Thyroid gland (tissue), 4 donors: ENCODE measurements at places on chromosomes 2 and 18. TPM values are rescaled to one million over a fixed set of nuclear protein-coding genes. Genes with fewer than 3 reads are reported as not detected.

Gene KYNU
- total RNA-seq, result 0.93 TPM

DNA sequence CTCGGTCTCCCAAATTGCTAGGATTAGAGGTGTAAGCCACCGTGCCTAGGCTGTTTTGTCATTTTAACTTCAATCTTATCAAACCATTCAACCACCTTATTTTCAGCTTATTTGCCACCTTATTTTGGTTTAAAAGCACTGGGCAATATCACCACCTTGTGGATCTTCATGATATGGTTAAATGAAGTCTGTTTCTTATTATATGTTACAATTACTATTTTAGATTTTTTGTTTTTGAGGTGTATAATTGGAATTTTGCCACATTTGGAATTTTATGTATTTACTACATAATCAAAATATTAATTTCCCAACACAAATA, 43.8 kb upstream of the SCN9A start:
- no peak for DNase-seq
- H3K4me1 ChIP-seq, result no peaks in the 10 kb centered on the region
- H3K27me3 ChIP-seq, result no peaks in the 10 kb centered on the region

- no peaks in the 10 kb centered on the region for H3K36me3 ChIP-seq
- H3K27ac ChIP-seq, result no peak overlapping the region
- H3K4me1 ChIP-seq, result no peaks in the 10 kb centered on the region
These were observed 673.1 kb upstream of the FSHR start for GRCh38 chr2:49827366-49827765.

Gene AKAIN1
- not detected for total RNA-seq

Gene ZNF804A
- total RNA-seq, result not detected

Gene SAG
- not detected for total RNA-seq

Gene FEV
- total RNA-seq, result not detected

DNA sequence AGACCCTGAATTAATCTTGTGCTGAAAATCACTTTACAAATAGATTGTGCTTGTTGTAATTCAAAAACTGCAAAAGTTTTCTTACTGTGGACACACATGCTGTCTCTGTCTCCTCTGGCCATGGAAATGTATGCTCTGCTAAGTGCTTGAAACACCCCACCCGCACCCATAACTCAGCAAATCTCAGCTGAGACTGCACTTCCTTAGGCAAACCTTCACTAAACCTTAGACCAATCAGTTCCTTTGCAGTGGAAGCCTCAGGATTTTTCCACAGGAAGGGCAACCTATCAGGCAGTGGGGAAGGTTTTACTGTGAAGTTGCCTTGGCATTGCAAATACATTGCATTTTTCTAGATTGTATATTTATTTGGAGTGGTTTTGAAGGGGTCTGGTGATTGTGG, 62.2 kb upstream of the PLA2R1 start:
- H3K4me1 ChIP-seq, result peaks cover 4% of the 10 kb centered on the region
- DNase-seq, result no peak
- no peaks in the 10 kb centered on the region for H3K27me3 ChIP-seq
- no peak overlapping the region for H3K4me3 ChIP-seq
- no peaks in the 10 kb centered on the region for H3K36me3 ChIP-seq
- H3K27ac ChIP-seq, result no peak overlapping the region

GRCh38 chr2:191910518-191910917, 63.6 kb upstream of the CAVIN2 start:
- H3K36me3 ChIP-seq, result no peaks in the 10 kb centered on the region
- H3K4me1 ChIP-seq, result no peaks in the 10 kb centered on the region
- H3K4me3 ChIP-seq, result no peak overlapping the region
- no peak overlapping the region for H3K27ac ChIP-seq

- H3K4me1 ChIP-seq, result no peaks in the 10 kb centered on the region
- no peaks in the 10 kb centered on the region for H3K27me3 ChIP-seq
- no peaks in the 10 kb centered on the region for H3K36me3 ChIP-seq
- no peak overlapping the region for H3K27ac ChIP-seq
These were observed 347.5 kb downstream of the MYCN start for GRCh38 chr2:16287831-16288230.

GRCh38 chr2:21633911-21634310, 510.1 kb downstream of the TDRD15 start:
- H3K27ac ChIP-seq, result no peak overlapping the region
- H3K27me3 ChIP-seq, result no peaks in the 10 kb centered on the region
- no peak overlapping the region for H3K4me3 ChIP-seq
- no peaks in the 10 kb centered on the region for H3K36me3 ChIP-seq
- no peak for DNase-seq

DNA sequence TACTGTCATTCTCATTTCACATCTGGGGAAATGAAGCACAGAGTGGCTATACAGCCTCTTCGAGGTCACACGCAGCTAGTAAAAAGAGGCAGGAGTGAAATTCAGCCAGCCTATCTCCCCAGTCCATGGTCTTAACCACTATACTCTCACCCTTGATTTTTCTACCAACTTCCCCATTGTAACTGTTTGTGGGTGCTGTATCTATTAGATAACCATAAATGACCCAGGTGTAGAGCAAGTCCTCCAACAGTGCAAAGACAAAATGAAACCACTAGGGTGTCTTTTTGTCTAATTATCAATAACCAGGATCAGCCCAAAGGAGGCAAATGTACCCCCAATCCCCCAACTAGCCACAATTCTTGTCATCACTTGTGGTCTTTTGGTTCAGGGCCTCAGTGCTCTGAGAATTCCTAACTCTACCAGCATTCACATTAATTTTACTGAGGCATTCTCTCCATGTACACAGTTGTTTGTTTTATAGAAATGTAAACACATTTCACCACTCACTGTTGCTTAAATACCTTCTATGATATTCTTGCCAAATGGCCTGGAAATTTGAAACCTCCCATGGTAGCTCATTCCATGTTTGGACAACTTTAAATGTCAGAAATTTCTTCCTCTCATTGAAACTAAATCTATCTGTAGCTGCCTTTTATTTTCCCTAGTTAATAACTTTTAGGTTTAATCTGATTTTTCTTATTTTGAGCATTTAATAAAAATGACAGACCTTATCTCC, 58.7 kb downstream of the SLC40A1 start:
- H3K27me3 ChIP-seq, result no peaks in the 10 kb centered on the region
- H3K27ac ChIP-seq, result peak overlapping the region; percentile 7
- peaks cover 18% of the 10 kb centered on the region for H3K4me1 ChIP-seq
- no peak for DNase-seq
- H3K4me3 ChIP-seq, result no peak overlapping the region

Gene LAMA3
- 12.1 TPM for total RNA-seq

- no peak overlapping the region for H3K27ac ChIP-seq
- H3K36me3 ChIP-seq, result no peaks in the 10 kb centered on the region
- H3K4me1 ChIP-seq, result no peaks in the 10 kb centered on the region
These were observed 1537.7 kb downstream of the LRP1B start for GRCh38 chr2:140593132-140593531.

GRCh38 chr2:23386339-23387220, 1.6 kb downstream of the KLHL29 start:
- H3K27me3 ChIP-seq, result peaks cover 23% of the 10 kb centered on the region
- no peaks in the 10 kb centered on the region for H3K36me3 ChIP-seq
- peaks cover 19% of the 10 kb centered on the region for H3K4me1 ChIP-seq
- peak overlapping the region; percentile 15 for H3K4me3 ChIP-seq
- peak; percentile 28 for DNase-seq
- no peak overlapping the region for H3K27ac ChIP-seq

DNA sequence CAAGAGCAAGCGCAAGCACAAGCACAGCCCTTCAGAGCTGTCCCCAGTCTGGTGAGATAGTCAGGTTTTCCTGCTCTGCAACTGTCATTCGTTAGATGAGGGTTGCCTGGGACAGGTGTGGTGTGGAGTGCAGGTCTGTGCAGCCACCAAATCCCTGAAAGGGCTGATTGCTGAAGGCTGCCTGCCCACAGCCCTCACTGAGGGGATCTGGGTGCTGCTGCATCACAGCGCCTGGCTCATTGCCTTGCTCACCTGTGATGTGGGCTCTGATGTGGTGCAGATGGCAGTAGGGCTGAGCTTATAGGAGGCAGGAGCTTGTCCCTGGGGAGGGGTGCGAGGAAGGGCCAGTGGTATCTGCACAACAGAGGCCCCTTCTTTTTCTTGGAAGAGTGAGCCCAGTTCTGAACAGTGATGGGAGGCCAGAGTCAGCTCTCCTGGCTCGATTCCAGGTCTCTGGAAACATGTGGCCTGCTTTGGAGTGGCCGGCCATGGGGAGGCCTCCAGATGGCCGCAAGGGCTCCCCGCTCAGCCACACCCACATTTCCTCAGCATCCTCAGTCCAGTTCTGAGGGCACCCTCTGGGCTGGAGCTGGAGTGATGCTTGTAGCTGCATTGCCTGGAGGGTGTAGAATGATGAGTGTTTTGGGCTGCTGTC, 11.4 kb downstream of the UBE2F start:
- peaks cover 45% of the 10 kb centered on the region for H3K4me1 ChIP-seq
- H3K27ac ChIP-seq, result no peak overlapping the region
- peaks cover 4% of the 10 kb centered on the region for H3K36me3 ChIP-seq
- no peaks in the 10 kb centered on the region for H3K27me3 ChIP-seq
- H3K4me3 ChIP-seq, result no peak overlapping the region

Gene DLX2
- total RNA-seq, result not detected

GRCh38 chr2:153461453-153461852, 17.1 kb downstream of the RPRM start:
- DNase-seq, result no peak
- no peak overlapping the region for H3K27ac ChIP-seq

- H3K4me3 ChIP-seq, result no peak overlapping the region
- DNase-seq, result no peak
- no peaks in the 10 kb centered on the region for H3K27me3 ChIP-seq
- no peaks in the 10 kb centered on the region for H3K4me1 ChIP-seq
These were observed 28.3 kb upstream of the INSIG2 start for GRCh38 chr2:118059919-118060478.

Gene MCM6
- 7.4 TPM for total RNA-seq

DNA sequence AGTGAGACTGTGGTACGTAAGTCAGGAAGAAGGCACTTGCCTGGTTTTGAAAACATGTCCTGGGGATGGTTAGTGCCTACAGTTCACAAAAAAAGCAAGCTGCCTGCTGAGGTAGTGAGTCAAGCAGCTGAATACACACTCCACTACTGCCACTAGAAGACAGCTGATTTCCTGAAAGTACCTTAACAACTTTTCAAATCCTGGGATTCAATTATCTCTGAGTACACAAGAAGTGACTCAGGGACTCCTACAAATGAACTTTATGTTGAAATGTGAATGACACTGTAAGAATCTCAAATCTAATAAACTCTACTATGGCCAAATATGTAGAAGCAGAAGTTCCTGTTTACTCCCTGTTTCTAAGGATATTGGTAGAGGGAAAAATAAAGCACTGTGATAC, 58.0 kb upstream of the ARL5A start:
- H3K36me3 ChIP-seq, result no peaks in the 10 kb centered on the region
- no peak overlapping the region for H3K27ac ChIP-seq
- DNase-seq, result no peak
- H3K4me3 ChIP-seq, result no peak overlapping the region
- H3K27me3 ChIP-seq, result no peaks in the 10 kb centered on the region

GRCh38 chr2:42353792-42354429, 7.1 kb downstream of the COX7A2L start:
- DNase-seq, result no peak
- H3K4me3 ChIP-seq, result no peak overlapping the region
- H3K27me3 ChIP-seq, result no peaks in the 10 kb centered on the region
- no peaks in the 10 kb centered on the region for H3K36me3 ChIP-seq

- no peaks in the 10 kb centered on the region for H3K27me3 ChIP-seq
- no peak overlapping the region for H3K4me3 ChIP-seq
- no peaks in the 10 kb centered on the region for H3K36me3 ChIP-seq
- no peak overlapping the region for H3K27ac ChIP-seq
These were observed 141.3 kb downstream of the AFF3 start for GRCh38 chr2:100000915-100001707.

Gene SERPINB4
- total RNA-seq, result not detected

DNA sequence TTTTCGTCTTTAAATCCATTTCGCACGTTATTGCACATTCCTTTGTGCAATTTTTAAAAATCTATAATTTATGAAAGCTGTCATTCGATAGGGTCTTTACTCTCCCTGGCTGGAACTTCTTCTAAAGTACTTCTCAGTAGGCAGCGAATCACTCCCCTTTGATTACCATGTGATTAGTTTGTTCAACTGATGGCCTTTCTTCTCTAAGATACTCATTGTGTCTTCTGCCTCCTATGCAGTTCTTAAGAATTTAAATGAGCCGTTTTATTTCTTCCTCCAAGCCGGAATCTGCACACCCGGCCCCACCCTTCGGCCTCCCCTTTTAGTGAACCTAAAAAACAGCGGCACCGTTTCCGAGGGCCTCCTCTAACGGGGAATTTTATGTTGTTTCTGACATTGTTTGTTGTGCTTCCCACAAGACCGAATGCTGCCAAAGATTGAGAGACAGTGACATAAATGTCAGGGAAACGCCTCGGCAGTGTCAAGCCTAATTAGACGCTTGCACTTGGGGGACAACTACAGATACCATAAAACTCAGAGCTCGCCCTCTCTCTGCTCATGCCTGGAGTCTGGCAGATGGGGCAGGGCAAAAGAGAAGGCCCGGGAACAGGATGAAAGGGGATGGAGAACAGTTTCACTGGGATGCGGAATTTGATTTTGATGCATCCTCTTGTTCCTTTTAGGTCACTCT, 255.3 kb downstream of the BCL11A start:
- H3K36me3 ChIP-seq, result no peaks in the 10 kb centered on the region
- DNase-seq, result no peak
- H3K27me3 ChIP-seq, result no peaks in the 10 kb centered on the region
- H3K4me3 ChIP-seq, result no peak overlapping the region
- no peaks in the 10 kb centered on the region for H3K4me1 ChIP-seq

GRCh38 chr2:227939271-227940027, 68.0 kb downstream of the DAW1 start:
- H3K27ac ChIP-seq, result no peak overlapping the region
- no peaks in the 10 kb centered on the region for H3K27me3 ChIP-seq
- no peak overlapping the region for H3K4me3 ChIP-seq
- no peak for DNase-seq
- H3K36me3 ChIP-seq, result no peaks in the 10 kb centered on the region

DNA sequence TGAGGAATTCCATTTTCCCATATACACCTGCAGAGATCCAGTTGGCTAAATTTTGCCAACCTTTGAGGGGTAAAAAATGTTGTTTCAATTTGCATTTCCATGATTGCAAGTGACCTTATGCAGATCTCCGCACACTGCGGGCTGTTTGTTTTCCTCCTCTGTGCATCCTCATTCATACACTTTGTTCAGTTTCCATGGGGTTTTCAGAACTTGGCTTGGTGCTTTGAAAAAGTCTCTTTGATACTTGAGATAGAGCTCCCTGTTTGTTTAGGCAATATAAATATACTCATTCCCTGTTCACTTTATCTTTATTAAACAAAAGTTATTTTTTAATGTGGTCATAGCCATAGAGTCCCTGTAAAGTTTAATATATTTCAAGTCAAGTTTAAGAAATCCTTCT, 353.1 kb downstream of the CMPK2 start:
- no peaks in the 10 kb centered on the region for H3K27me3 ChIP-seq
- no peak for DNase-seq
- no peaks in the 10 kb centered on the region for H3K36me3 ChIP-seq
- no peak overlapping the region for H3K4me3 ChIP-seq
- H3K27ac ChIP-seq, result no peak overlapping the region

DNA sequence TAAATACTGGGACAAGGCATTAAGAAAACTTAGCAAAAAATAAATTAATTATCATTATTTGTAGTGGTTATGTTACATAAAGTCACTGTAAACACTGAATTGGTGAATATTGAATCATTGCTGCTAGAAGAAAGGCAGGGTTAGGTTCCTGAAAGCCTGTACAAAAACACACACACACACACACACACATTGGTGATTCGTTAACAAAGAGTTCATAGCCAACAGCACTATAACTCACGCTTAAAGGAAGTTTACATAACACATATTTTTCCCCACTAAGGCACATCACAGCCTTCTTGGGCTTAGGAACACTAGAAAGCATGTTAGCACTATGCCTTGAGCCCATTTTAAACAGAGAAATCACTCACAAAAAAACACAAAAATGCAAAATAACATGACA, 690.0 kb upstream of the PIK3C3 start:
- no peak for DNase-seq
- no peaks in the 10 kb centered on the region for H3K4me1 ChIP-seq
- no peak overlapping the region for H3K27ac ChIP-seq
- H3K4me3 ChIP-seq, result no peak overlapping the region
- H3K27me3 ChIP-seq, result no peaks in the 10 kb centered on the region

Gene CCBE1
- total RNA-seq, result 0.34 TPM
